ENCODE measurements at places on chromosomes 3 and 15.

- no peak for DNase-seq
Measured at GRCh38 chr3:30297112-30297511, 309.3 kb upstream of the TGFBR2 start.

DNA sequence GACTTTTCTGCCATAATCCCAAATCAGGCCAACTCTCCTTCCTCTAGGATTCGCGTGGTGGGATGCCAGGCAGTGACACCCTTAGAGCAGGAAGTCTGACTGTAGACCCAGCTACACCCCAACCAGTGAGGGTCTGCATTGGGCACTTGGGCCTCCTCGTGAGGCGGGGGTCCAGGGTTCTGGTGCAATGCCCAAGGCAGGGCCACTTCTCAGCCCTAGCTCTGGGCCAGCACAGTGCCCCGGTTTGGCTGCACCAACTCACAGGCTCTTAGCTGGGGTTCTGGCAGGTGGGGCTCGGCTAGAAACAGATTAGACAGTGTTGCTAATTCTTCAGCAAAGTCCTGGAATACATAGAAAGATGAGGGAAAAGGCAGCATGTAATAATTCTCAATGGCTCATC lies 12.7 kb downstream of the CDAN1 start:
- DNase-seq = no peak

DNA sequence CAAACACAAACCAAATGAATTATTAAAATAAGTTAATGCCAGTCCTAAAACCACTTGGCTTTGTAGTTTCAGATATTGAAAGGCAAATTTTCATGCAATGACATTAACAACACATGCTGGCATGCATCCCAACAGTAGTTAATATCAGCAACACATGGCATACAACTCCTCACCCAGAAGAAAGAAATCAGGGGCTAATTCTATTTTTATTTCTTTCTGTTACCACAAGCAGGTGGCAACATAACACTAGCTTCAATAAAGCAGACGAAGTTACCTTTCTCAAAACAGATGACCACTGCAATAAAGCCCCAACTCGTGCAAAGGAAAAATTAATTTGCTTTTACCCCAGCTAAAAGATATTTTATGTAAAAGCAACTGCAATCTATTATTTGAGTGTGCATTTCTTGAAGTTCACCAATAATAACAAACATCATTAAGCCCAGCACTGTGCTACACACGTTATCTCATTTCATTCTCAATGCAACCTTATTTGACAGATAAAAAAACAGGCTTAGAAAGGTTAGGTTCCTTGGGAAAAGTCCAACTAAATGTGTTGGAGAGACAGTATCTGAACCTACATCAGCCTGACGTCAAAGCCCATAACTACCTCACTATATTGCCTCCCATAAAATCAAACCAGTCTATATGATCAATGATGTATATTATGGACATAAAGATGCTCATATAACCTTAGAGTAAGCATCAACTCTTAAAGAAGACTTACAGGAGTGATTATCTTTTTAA lies 2.8 kb downstream of the TOP2B start:
- no peak for DNase-seq

GRCh38 chr15:52383100-52383588 lies 87.5 kb upstream of the MYO5C start:
- DNase-seq = no peak

- no peak for DNase-seq
Measured at GRCh38 chr3:112372396-112372795, 39.4 kb downstream of the CD200 start.

DNA sequence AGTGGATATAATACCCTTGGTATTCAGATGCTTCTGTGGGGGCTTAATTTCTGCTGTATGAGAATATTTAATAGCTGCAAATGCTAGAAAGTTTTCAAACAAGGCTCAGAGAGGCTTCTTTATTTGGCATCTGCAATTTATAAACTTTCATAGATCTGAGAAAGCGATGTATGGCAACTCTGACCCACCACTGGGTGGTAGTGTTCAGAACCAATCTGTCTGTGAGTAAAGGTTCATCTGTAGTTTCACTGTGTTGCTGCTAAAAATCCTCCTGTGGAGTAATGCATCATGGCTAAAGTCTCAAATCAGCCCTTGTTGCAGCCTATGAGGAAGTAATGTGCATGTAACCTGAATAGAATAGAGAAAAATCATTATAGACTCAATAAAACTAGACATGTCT lies 47.4 kb downstream of the CLSTN2 start:
- peak; percentile 13 for DNase-seq

- no peak for DNase-seq
Measured at GRCh38 chr3:141039589-141039988, 11.6 kb upstream of the SPSB4 start.

GRCh38 chr3:81268526-81268925 lies 492.9 kb downstream of the GBE1 start:
- DNase-seq = no peak

DNA sequence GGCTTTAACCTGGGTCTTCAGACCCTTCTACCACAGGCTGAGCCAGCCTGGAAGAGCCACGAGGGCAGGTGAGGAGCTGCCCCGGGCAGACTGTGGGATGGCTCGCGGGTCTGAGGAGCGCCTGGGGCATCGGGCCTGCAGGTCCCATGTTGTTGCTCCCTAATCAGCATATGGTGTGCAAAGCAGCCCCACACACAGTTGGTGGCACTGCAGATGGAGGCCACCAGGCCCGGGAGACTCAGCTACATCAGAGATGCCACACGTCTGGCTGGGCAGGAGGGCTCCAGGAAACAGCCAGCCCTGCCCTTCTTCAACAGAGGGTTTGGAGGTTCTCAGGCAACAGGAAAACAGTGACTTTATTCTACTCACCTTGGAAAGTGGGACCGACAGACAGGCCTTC lies 63.9 kb downstream of the XXYLT1 start:
- DNase-seq = no peak

GRCh38 chr3:37707428-37708372 lies 154.0 kb upstream of the CTDSPL start:
- no peak for DNase-seq

GRCh38 chr3:49378249-49378895 lies 20.2 kb upstream of the GPX1 start:
- no peak for DNase-seq

GRCh38 chr15:60326824-60327654 lies 70.7 kb downstream of the ANXA2 start:
- no peak for DNase-seq

GRCh38 chr15:51737522-51738305 lies at the start of gene LYSMD2:
Gene LYSMD2 (minus strand): TSS chr15:51737655. CDS start chr15:51737622, 33 bp downstream.
- DNase-seq = no peak

GRCh38 chr3:146035366-146035765 lies 125.6 kb downstream of the PLOD2 start:
- no peak for DNase-seq

DNA sequence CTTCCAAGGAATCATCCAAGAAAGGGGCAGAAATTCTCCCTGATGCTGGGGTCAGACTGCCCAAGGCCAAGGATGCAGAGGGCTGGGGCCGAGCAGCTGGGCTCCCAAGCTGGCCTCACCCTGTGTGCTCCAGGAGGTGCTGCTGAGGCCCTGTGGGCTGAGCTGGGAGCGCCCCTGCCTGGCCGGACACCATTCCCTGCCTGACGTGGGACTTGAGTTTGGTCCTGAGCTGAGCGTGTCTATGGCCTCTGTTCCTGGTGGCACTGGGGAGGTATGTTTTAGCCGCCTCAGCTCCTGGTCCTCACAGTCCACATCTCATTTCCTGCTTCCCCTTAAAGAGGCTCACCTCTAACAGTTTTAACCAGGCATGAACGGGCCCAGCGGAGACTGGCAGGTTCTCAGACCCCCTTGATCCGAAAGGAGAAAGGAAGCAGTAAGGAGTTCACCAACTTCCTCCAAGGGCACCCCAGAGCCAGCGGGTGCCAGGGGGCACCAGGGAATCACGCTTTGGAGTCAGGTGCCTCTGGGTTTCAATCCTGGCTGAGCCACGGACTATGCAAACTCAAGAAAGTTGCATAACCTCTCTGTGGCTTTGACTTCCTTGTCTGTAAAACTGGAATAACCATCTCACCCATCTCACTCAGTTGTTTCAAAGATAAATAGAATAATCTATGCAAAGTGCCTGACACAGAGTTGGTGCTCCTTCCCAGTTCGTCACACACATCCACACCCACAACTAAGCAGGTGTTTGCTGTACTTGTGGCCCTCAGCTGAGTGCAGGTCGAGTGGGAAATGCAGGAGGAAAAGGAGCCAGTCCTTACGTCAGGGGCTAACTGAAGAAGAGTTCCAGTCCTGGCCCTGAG lies 48.6 kb downstream of the SLC12A8 start:
- no peak for DNase-seq

GRCh38 chr3:195073866-195074860 lies 196.8 kb downstream of the XXYLT1 start:
- DNase-seq = no peak

DNA sequence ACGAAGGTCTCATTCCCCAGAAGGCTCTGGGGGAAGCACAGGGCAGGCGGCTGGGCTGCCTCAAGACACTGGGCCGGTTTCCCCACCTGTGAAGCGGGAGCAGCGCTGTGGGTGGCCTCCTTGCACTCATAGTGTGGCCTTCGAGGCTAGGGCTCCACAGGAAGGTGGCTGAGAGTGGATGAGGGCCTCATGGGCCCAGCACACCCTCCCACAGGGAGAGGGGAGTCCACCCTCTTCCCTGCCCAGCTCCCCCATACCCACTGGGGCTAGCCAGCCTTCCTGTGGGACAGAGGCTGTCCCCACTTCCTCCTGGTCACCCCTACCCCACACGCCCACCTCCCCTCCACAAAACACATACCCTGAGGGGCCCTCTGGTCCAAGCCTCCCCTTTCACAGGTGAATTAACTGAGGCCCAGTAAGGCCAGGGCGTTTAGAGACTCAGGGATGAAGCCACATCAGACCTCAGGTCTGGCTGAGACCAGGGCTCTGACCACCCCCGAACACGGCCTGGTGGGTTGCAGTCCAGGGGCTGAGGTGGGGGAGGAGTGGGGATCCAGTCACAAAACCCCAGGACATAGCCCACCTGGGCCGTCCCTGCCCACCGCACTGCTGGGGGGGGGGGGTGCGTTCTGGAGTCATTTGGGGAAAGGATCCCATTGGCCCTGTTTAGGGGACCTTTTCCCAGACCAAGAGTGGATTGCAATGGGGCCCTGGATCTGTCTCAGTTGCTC lies 1.1 kb downstream of the ANPEP start:
- no peak for DNase-seq

GRCh38 chr3:179318876-179319275 lies 4.0 kb upstream of the ZNF639 start:
- no peak for DNase-seq

- DNase-seq = no peak
Measured at GRCh38 chr3:47885168-47885567, 82.2 kb downstream of the DHX30 start.

GRCh38 chr3:189641776-189642175 lies 10.6 kb downstream of the TP63 start:
- DNase-seq = no peak

- DNase-seq = no peak
Measured at GRCh38 chr15:65408324-65409035, 14.3 kb downstream of the IGDCC4 start.

DNA sequence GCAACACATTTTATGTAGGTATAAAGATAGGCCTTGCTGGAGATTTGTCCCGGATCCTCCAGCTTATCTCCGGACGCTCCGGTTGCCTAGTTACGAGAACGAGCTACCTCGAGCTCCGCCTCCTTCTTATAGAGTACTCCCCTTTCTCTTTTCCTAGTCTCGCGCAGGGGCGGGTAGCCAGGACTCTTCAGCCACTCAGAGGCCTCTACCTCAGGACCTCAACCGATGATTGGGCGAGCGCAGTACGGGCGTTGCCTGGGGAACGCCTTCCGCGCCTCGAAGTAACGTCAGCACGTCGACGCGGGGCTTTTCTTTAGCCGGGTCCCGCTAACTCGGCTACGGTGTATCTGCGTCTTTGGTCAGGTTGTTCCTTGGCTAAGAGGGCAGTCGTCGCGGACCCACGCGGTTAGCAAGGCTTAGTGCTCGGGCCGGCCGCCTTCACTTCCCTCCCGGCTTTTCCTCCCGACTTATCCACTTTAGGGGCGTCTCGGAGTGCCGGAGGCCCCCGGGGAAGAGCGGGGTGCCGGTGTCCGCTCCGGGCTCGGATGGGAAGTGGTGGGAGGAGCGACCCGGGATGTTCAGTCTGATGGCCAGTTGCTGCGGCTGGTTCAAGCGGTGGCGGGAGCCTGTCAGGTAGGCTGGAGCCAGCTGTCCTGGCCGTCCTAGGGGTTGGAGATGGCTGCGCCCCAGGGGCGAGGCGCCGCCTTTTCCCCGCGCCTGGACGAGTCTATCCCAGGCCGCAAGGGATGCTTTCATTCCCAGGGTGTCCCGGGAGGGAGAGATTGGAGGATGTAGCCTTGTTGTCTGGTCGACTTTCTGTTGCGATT lies at the start of gene ARL13B:
ARL13B (plus strand) TSS at position 306 of the 827 bp plus-strand sequence; CDS start at position 575, 269 bp downstream.
- DNase-seq = peak; percentile 89

GRCh38 chr15:60652870-60653269 lies 173.9 kb upstream of the ICE2 start:
- no peak for DNase-seq

- DNase-seq = no peak
Measured at GRCh38 chr3:168322941-168323340, 227.2 kb upstream of the GOLIM4 start.

DNA sequence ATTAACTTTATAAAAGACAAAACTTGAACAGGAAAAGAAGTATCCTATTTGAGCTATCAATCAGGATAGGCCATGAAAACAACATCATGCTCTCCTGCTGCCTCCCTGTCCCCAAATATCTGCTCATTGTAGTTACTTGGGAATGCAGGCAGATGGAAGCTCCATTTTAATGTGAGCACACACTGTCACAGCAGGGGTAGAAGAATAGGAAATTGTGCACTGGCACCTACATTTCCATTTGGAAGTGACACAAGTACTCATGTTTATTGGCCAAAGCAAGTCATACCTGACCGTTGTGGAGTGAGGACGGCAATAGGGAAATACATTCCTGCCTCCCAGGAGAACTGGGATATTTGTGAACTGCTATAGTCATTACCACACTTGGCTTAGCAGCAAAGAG lies 52.4 kb downstream of the ASTE1 start:
- DNase-seq = no peak

GRCh38 chr3:169054471-169054870 lies 609.0 kb downstream of the MECOM start:
- no peak for DNase-seq

GRCh38 chr3:27728195-27729087 lies 6.3 kb upstream of the EOMES start:
- DNase-seq = peak; percentile 54

- no peak for DNase-seq
Measured at GRCh38 chr3:146033950-146034349, 127.0 kb downstream of the PLOD2 start.

GRCh38 chr3:88137836-88138235 lies 11.9 kb upstream of the C3orf38 start:
- DNase-seq = no peak

- no peak for DNase-seq
Measured at GRCh38 chr3:78881501-78881900, 886.3 kb downstream of the ROBO1 start.

DNA sequence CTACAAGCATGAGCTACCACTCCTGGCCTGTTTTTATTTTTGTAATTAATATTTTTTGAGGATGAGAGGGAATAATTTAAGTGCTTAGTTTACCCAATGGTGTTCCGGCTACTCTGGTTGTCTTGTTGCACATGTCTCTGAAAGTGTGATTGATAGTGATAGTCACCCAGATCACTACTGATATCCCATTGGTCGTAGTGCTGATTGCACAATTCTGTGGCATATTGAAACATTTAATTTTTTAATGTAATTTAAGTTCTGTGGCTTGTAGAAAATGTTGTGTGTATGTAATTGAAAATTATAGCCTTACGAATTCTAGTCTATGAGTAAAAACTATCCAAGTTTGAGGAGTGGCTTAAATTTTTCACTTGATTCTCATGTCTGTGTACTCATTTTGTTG lies 11.9 kb downstream of the ARIH2 start:
- no peak for DNase-seq
